ENCODE measurements at places on chromosomes 5 and 9.
A peak's percentile ranks its signal among the peaks of the same experiment; 100 is the strongest.

- DNase-seq: no peak
These were observed 133.1 kb upstream of the FBXL7 start for GRCh38 chr5:15366676-15367391.

GRCh38 chr5:143758750-143759149, 53.2 kb upstream of the HMHB1 start:
- no peak for DNase-seq

GRCh38 chr9:127518091-127518856, 67.0 kb downstream of the LRSAM1 start:
- DNase-seq: no peak

- DNase-seq: no peak
These were observed 36.4 kb downstream of the NXNL2 start for GRCh38 chr9:88571419-88571818.

DNA sequence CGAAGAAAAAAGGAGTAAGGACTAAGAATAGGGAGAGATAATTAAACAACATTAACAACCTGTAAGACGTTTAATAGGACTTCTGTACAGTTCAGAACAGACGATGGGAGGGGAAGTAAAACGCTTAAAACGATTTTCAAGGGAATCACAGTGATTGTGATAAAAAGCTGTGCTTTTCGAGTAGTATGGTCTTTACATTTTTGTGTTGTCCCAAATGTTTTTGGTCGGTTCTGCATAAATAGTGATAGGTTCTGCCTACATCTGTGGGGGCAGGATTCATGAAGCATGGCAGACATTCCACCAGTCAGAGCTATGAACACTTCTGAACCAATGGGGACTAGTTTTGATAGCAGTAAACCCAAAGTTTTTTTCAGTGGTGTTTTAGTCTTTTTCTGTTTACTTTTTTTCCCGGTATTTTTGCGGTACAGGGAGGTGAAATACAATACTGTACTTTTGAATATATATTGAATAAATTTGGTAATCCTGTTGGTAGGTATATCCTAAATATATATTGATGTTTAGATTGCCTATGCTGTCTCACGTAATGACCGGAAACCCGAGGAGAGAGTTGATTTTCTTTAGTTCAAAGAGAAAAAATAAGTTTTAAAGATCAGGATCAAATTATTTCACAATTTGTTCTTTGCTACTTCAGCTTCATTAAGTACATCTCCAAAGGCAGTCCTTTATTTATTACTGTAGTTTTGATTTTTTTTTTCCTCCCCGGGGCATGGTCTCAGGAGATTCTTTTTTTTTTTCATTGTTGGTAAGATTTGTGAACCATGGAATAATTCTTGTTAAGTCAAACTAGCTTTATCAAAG, 1.3 kb downstream of the ERBIN start:
- peak; percentile 44 for DNase-seq

- no peak for DNase-seq
These were observed 464.9 kb downstream of the TLE1 start for GRCh38 chr9:81224166-81225081.

GRCh38 chr9:91241909-91242308, 119.8 kb downstream of the AUH start:
- DNase-seq: no peak

DNA sequence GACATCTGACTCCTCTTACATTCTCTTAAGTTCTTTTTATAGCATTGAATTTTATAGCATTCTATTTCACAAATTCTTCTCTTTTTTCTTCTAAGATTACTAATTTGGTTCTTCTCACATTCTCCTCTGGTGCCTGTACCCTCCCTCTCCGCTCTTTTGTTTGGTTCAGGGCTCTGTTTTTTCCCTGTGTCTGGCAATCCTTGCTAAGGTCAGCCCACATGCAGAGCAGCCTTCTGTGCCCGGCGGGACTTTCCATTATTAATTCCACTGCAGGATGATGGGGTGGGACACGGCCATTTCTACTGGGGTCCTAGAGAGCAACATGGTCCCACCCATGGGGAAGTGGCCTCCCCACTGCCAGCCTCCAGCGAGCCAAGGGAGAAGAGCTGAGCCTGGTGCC, 9.8 kb upstream of the TRAF2 start:
- DNase-seq: no peak

GRCh38 chr5:78005021-78005785, 229.1 kb upstream of the TBCA start:
- DNase-seq: no peak

Measured in central memory CD4-positive, alpha-beta T cell (primary cell).